ENCODE measurements at places on chromosomes 16 and 17.

DNA sequence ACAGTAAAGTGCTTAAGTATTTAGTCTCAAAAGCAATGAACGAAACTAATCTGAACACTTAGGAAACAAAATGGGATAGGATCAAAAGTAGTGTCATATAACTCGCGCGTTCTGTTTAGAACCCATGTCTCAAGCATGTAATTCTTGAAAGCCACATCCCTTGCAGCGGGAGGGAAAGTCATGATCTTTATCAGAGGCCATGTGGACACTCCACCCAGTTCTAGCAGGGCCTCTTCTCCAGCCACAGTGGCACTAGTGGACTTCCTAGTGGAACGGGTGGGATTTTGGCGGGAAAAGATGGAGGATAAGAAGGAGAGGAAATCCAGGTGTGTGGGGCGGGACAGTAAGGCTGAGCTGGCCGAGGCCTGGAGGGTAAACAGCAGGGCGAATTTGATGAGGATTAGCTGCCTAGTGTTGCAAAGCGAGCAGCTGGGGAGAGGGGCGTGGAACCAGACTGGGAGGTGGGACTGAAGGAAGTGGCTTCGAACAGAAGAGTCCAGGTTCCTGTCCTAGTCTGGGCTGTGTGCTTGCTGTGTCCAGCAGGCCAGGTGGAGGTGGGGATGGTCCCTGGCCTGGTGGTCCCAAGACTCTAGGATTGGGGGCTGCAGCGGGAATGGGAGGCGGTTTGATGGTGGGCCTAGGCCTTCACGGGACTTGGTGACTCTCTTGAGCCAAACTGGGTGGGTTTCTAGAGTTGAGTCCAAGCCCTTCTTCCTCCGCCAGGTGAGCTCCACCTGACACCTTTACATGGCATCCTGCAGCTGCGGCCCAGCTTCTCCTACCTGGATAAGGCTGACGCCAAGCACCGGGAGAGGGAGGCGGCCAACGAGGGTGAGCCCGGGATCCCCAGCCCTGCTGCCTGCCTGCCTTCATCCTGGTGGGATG lies 15.9 kb downstream of the POLR3E start:
- DNase-seq = no peak

GRCh38 chr17:31548709-31549108 lies 157.2 kb downstream of the RAB11FIP4 start:
- DNase-seq = no peak

DNA sequence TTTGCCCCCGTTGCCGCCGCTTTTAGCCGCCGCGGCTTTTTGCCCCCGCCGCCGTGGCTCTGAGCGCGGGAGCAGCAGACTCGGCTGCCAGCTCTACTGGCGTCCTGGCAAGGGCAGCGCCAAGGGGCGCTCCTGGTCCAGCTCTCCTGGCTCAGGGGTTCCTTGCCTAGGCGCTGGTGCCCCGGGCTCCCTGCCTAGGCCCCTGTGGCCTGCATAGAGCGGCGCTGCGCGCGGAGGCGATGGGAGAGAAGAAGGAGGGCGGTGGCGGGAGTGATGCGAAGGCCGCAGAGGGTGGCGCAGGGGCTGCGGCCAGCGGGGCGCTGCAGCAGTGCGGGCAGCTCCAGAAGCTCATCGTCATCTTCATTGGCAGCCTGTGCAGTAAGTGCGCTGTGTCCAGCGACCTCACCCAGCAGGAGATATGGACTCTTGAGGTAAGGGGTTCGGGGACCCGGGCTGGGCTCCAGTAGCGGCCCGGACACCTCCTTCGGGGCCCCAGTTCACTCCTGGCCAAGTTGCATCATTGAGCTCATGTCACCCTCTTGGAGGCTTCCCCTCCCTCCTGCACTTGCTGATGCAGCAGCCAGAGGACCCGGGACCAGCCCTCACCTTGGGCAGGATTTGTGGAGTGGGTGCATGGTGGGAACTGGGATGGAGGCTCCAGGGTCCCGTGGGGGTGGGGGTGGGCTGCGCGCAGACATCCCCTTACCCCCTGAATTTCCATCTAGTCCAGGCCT lies 1344.4 kb downstream of the TP53TG3F start:
- DNase-seq = no peak

DNA sequence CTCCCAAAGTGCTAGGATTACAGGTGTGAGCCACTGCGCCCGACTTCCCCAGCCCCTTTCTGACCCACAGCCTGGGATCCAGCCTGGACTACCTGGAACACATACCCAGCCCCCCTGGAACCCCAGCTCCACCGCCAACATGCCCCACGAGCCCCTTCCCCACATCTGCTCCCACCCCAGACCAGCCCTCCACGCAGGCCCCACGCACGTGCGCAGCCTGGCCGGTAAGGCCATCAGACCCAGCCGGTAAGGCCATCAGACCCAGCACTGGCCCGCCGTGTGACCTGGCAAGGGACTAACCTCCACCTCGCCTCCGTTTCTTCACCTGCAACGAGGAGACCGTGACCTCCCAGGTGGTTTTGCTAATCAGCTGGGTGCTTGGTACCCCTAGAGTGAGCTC lies 46.5 kb downstream of the RPH3AL start:
- no peak for DNase-seq

DNA sequence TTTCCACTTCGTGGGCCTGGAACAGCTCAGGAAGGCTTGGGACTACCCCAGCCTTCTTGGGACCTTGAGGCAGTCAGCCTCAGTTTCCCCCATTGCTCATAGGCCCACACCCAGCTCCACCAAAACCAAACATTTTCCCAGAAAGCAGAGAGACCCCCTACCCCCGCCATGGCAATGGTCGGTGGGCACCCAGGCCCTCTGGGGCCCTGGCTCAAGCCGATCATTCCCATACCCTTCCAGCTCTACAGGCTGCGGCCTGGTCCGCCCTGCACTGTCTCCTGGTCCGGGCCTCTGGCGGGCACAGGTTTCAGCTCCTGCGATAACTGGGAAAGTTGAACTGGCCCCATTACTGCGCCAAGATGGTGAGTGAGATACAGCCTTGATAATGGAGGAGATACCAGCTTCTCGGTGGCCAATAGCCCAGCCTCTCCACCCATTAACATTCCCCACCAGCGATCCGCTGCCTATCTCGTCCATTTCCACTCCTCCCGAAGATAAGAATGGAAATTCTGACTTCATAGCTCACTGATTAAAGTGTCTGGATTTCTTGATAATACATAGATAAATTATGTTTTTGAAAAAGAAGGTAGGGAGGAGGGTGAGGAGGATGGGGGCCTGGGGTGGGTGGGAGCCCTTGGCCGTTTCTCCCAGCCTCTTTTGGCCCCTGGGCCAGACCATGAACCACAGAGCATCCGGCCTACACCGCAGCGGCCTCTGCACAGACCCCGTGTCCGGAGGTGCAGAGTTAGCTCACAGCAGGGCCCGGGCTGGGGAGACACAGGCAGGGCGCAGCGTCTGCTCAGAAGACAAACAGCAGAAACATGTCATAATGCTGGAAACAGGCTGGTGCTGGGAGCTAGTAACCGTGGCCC lies 11.6 kb downstream of the ZFPM1 start:
- no peak for DNase-seq

DNA sequence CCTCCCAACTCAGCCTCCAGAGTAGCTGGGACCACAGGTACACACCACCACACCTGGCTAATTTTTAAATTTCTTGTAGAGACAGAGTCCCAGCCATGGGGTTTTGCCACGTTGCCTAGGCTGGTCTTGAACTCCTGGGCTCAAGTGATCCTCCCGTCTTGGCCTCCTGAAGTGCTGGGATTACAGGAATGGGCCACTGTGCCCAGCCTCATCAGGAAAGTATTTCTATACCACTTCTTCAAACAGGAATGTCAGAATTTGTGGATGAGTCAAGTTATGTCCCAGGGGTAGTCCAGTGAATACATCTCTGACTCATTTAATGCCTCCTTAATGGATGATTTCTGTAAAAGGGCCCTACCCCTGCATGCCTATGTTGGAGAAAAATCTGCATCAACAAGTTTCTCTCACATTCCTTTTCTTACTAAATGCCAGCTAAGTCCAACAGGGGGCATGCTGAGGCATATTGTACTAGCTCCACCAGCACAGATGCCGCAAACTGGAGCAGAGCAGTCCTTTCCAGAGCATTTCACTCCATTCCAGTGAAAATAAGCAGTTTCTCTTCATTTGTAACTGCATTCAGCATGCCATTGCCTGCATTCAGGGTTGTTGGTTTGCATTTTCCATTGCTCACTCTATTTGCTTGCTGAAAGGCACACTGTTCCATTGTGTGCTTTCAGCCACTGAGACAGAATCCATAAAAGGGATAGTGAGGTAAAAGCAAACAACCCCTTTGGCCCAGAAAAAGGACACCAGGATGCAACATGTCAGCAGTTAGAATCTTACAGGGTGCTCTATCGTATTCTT lies 5.3 kb upstream of the CAVIN1 start:
- peak; percentile 95 for DNase-seq

DNA sequence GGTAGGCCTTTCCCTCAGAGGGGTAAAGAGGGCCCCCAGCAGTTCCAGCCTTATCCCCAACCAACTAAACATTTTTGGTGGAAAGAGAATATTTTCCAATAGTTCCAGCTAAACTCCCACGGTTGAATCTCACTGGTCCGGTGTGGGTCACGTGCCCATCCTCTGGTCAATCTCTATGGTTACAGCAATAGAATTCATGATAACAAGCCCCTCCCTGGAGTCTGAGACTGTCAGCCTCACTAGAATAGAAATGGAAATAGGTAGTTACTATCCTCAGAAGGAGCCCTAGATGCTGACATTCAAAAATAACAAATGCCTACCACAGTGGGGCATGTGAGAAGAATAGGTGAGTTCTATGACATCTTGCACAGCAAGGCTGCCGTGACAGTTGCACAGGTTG lies 37.5 kb upstream of the LITAF start:
- no peak for DNase-seq

DNA sequence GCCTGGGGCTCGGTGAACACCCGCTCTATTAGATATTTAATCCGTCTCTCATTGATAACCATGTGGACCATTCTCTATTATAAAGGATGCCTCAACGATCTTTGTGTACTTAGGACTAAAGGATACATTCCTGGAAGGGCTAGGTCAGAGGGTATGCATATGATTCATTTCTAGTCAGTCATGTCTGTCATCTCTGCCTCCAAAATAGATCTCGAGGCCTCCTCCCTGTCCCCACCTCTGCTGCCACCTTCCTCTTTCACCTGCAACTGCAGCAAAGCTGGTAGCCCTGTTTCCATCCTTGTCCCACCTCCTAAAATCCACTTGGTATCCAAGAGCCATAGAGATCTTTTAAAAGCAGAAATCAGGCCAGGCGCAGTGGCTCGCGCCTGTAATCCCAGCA lies 121.5 kb downstream of the KATNIP start:
- DNase-seq = no peak

- no peak for DNase-seq
Observed at GRCh38 chr17:80017226-80018010, 18.3 kb downstream of the TBC1D16 start.

GRCh38 chr17:40268141-40268712 lies 19.5 kb upstream of the CDC6 start:
- no peak for DNase-seq

DNA sequence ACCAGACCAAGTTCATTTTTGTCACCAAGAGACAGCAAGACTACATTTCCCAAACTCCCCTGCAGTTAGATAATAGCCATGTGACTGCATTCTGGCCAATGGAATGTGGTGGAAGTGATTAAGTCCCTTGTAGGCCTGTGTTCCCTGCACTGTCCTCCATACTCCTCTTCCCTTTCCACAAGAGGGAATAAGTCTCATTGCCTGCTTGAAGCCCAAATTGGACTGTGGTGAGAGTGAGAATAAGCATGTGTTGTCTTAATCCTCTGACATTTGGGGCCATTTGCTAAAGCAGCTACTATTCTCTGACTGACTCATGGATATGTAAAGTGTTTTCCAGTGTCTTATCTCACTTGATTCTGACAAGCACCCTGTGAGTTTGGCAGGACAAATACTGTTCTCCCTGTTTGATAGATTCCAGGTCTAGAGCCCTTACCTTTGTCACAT lies 20.7 kb downstream of the PIK3R6 start:
- peak; percentile 25 for DNase-seq

- DNase-seq = no peak
Observed at GRCh38 chr16:66269617-66270332, 96.7 kb upstream of the CDH5 start.

DNA sequence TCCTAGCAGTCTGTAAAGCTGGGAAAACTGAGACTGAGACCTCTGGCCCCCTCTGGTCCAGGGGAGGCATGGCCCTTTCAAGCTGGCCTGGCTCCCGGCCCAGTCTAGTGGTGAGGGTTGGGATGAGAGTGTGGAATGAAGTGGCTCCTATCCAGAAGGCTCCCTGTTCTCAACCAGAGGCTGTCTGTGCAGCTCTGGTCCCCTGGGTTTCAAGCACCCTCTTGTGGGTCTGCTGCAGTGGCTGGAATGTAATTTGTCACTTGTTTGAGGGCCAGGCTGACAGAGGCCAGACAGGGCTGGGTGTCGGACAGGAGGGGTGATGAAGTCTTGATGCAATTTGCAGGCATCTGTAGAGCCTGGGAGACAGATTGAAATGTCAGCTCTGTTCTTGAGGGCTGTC lies 22.1 kb upstream of the PHF12 start:
- peak; percentile 59 for DNase-seq

- DNase-seq = no peak
Observed at GRCh38 chr16:2056681-2057407, 9.1 kb downstream of the TSC2 start.
